ENCODE measurements at places on chromosomes 3 and 15.

- no peak for DNase-seq
These were observed 191.3 kb downstream of the UBE3A start for GRCh38 chr15:25247407-25248038.

DNA sequence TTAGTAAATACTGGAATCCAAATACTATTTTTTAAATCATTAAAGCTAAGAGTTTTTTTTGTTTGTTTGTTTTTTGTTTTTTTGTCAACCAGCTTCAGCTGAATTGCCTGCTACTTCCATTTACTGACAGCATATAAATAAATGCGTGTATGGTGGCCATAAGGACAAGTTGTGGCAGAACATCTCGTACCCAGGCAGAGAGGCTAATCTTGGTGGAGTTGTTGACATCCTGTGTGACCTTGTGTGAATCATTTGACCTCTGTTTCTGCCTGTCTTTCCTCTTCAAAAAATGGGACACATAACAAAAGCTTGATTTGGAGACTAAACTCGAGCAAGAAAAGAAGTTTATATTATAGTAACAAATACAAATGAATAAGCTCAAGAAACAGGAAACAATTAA, 734.2 kb downstream of the MCTP2 start:
- DNase-seq: no peak

GRCh38 chr15:50697109-50697797, 10.7 kb upstream of the TRPM7 start:
- no peak for DNase-seq

DNA sequence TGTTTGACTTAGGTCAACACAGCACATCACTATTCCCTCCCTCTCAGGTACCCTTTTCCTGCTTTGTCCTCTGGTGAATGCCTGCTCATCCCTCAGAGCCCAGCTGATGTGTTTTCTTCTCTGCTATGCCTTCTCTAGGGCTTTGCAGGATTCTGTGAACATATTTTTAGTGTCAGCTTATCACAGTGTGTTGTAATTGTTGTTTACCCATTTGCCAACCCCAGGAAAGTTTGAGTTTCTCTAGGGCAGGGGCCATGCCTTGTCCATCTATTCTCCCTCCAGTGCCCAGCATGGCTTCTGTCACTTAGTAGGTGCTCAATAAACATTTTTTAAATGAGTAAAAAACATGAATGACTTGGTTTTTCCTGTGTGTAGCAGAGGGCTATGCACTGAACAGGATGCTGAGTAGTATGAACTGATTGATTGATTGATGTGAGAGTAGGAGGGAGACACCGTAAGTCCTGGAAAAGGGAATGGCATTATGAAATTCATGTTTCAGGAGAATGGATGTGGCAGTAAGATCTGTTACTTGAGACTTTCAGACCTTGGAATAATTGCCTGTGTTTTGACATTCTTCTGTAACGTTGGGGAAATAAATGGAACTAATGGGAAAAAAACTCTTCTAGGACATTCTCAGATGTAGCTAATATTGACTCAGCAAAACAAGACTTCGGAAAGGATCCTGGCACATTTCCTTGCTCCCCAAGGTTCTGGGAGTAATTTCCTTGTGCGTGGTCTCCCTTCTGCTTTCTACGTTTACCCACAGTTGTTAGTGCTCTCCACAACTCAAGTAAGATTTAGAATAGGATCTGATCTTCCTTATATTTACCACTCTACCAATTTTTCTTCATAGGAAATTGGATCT, 267.3 kb upstream of the TBL1XR1 start:
- DNase-seq: peak; percentile 69

DNA sequence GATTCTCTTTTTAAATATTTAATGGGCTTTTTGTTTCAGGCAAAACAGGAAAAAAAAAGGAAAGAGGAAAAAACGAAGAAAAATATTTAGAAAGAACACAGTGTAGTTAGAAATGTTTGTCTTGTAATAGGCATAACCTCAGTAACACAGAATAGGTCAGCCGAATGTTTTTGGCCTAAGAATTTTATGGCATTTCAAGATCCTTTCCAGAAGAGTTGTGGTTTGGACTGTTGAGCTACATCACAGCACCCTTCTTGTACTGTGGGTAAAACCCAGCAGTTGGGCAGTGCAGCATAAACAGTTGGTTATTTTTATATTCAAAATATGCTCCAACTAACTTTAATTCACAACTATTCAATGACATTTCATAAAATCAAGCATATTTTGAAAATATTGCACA, 474.4 kb upstream of the AGTR1 start:
- DNase-seq: peak; percentile 73

GRCh38 chr3:84965141-84965540, 6.4 kb downstream of the CADM2 start:
- DNase-seq: no peak

- no peak for DNase-seq
These were observed 565 bp downstream of the CIB2 start for GRCh38 chr15:78130466-78131294.

- no peak for DNase-seq
These were observed 1165.6 kb downstream of the NSUN3 start for GRCh38 chr3:95228416-95228815.

DNA sequence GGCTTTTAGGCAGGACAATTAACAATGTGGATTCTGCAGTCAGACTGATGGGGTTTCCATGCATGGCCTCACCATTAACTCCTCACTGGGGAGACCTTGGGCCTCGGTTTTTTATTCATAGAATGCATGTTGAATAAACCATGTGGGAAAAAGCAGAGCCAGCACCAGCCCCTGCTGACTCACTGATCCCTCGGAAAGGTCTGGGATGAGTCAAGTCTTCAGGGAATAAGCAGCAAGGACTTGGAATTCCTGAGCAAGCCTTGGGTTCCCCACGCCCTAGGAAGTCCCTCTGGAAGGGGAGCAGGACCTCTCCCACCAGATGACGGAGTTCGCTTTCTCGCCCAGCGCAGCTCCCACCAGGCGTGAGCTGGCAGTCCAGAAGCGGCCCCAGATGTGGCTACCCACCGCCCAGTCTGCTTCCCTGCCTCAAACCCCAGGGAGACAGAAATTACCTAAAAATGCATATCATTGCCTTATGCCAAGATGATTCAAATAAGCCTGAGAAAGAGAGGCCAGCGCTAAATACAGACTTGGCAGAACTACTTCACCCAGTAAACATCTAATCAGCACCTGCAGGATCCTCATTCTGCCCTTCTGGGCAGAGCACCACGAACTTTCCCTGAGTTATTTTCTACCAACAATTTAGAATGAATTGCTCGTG, 45.4 kb downstream of the BTD start:
- DNase-seq: peak; percentile 100

DNA sequence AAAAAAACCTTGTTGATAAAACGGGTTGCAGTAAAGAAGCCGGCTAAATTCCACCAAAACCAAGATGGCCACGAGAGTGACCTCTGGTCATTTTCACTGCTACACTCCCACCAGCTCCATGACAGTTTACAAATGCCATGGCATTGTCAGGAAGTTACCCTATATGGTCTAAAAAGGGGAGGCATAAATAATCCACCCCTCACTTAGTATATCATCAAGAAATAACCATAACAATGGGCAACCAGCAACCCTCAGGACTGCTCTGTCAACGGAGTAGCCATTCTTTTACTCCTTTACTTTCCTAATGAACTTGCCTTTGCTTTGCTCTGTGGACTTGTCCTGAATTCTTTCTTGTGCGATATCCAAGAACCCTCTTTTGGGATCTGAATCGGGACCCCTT, 14.4 kb upstream of the CDC25A start:
- no peak for DNase-seq

- no peak for DNase-seq
These were observed 5.8 kb downstream of the ITIH1 start for GRCh38 chr3:52783211-52783555.

DNA sequence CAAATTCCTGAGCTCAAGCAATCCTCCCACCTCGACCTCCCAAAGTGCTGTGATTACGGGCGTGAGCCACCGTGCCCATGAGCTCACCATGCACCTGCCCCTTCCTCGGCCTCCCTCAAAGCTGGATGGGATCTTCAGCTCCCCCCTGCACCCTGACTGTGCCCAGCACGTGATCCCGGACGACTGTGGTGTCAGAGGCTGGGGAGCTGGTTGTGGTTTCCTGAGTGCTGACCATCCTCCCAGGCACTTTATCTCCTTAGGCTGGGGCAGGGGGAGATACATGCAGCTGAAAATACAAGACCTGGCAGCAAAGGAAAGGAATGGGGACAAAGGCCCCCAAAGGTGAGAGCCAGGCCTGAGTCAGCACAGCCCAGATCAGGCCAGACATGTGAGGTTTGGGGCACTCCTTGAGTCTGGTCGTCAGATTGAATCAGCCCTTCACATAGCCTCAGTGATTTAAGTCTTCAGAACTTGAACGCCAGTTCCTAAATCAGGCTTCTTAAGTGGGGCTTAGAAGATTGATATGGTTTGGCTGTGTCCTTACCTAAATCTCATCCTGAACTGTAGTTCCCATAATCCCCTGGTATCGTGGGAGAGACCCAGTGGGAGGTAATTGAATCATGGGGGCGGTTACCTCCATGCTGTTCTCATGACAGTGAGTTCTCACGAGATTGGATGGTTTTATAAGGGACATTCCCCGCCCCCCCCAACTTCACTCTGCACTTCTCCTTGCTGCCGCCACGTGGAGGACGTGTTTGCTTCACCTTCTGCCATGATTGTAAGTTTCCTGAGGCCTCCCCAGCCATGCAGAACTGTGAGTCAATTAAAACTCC, 35.8 kb downstream of the PRKCD start:
- DNase-seq: peak; percentile 49

GRCh38 chr3:37537914-37538691, 323.6 kb upstream of the CTDSPL start:
- DNase-seq: no peak

DNA sequence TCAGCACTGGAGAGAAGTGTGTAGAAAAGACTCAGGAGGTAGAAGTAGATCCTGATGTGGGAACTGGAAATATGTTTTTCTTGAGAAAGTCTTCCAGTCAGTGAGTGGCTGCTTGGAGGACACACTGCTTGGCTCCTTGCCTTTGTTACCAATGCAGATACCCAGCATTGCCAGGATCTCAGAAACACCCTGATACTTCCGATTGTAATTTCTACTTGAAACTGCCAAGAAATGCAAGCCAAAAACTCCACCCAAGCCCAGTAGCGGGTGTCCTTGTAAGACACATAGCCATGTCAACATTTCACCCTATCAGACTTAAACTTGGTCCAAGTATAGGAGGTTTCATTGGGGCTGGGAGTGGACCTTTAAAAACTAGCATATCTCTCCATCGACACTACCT, 141.8 kb downstream of the ALDH1A2 start:
- no peak for DNase-seq

DNA sequence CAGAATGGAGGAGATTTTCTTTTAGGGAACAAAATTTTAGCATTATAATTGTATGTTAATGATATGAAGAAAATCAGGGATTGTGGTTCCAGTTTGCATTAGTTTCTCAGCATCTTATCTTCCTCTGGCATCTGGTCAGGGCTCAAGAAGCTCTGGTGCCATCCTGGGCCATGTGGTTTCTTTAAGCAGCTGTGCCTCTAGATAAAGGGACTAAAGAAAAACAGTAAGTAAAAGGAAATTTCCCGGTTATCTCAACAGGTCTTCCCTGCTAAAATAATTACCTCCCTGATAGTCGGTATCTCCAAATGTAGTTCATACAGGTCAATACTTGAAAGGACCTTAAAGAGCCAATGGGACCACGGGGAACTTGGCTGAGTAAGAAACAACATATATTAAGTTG, 375.1 kb upstream of the RBMS3 start:
- DNase-seq: no peak

GRCh38 chr3:189953551-189953950, 167.1 kb downstream of the P3H2 start:
- DNase-seq: peak; percentile 20

DNA sequence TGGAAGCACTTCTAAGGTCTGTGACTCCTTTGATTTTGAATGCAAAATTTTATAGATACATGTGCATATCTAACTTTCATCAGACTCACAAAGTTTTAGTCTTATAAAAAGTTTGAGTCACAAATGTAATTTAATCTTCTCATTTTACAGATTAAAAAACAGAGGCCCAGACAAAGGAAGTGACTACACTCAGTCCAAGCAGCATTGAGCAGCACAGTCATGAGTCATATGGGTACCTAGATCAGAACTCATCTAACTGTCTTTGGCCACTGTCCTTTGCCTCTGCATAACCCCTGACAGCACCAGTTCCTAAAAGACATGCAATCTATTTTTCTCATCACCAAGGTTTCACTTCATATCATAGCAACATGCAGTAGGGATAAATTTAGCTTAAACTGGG, 210.7 kb upstream of the KCNH8 start:
- no peak for DNase-seq

GRCh38 chr15:36594556-36595090, 15.2 kb downstream of the CDIN1 start:
- no peak for DNase-seq

DNA sequence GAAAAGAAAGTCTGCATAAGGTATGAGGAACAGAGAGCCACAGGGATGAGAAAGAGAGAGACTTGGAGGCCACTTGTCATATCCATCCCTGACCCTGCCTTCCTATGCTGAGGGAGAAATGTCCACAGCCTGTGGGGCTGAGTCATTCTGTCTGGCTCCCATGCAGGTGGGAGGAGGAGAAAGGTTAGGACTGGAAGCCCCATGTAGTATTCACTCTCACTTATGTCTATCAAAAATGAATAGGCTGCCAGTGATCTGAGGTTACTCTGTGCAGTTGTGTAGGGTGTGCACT, 71.3 kb downstream of the RAB11A start:
- DNase-seq: peak; percentile 13

GRCh38 chr3:165643425-165643824, 193.8 kb downstream of the BCHE start:
- DNase-seq: peak; percentile 52

DNA sequence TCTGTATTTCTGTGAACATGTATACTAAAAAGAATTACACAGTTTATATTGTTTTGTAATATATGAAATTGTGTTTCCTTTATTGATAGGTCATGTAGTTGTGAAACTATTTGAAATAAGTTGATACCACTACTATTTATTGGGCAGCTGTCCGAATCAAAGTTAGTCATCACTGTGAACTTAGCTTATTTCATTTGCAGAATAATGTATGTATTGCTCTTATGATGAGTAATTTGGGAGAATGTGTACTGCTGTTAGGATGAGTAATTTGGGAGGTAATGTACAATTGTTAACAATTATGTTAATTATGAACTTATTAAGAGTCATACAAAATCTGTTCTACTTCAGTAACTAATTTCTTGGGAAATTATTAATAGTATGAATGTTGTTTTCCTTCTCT, 22.2 kb downstream of the FXR1 start:
- no peak for DNase-seq

- no peak for DNase-seq
These were observed 43.9 kb upstream of the ARL8B start for GRCh38 chr3:5078151-5078550.

DNA sequence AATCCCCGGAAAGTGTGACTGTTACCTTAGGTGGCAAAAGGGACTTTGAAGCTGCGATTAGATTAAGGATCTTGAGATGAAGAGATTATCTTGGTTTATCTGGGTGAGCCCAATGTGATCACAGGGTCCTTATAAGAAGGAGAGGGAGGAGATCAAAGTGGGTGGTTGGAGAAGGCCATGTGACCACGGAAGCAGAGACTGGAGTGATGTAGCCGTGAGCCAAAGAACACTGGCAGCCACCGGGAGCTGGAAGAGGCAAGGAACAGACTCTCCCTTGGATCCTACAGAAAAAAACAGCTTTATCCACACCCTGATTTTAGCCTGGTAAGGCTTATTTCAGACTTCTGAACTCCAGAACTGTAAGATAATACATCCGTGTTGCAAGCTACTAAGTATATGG, 29.9 kb downstream of the CRABP1 start:
- no peak for DNase-seq

- DNase-seq: no peak
These were observed 8.9 kb upstream of the ROPN1B start for GRCh38 chr3:125960066-125960424.

GRCh38 chr15:85722374-85723152, 72.2 kb downstream of the KLHL25 start:
- DNase-seq: no peak

- no peak for DNase-seq
These were observed 171.6 kb downstream of the CHDH start for GRCh38 chr3:53674582-53674981.
